ENCODE measurements at places on chromosomes 16 and 17.

DNA sequence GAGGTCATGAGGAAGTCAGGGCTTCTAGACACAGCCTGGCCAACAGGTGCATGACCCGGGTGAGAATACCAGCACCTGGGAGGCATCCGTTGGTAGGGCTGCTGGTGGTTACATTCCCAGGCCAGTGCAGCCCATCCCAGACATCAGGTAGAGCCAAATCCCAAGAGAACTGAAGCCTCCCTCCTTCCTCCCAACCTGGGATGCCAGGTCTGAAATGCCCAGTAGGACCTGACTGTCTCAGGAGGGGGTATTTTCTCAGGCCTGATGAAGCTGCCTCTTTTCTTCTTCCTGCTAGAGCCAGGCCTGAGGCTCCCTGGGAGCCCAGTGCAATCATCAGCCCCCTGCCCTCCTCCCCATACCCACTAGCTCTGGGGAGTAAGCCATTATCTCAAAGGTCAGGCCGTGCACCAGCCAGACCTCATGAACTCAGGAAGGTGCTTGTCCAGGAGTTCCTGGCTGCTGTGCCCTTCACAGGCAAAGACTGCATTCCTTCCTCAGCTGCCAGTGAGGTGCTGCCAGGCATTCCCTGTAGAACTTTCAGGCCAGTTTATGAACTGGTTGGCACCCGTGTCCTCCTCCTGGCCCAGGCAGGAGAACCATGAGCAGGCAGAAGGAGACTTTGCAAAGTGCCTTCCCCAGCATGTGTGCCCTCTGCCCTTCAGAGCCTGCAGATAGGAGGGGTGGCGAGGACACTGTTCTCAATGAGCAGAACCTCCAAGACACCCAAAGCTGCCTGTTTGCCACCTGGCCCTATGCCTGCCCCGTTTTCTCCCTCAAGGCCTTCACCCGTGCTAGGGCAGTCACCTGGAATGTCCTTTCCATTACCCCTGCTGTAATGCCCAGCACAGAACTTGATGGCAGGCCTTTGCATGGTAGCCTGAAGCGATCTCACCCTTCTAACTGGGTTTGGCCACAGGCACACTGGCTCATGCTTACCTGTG lies 7.6 kb downstream of the TBX2 start:
- no peak for DNase-seq

DNA sequence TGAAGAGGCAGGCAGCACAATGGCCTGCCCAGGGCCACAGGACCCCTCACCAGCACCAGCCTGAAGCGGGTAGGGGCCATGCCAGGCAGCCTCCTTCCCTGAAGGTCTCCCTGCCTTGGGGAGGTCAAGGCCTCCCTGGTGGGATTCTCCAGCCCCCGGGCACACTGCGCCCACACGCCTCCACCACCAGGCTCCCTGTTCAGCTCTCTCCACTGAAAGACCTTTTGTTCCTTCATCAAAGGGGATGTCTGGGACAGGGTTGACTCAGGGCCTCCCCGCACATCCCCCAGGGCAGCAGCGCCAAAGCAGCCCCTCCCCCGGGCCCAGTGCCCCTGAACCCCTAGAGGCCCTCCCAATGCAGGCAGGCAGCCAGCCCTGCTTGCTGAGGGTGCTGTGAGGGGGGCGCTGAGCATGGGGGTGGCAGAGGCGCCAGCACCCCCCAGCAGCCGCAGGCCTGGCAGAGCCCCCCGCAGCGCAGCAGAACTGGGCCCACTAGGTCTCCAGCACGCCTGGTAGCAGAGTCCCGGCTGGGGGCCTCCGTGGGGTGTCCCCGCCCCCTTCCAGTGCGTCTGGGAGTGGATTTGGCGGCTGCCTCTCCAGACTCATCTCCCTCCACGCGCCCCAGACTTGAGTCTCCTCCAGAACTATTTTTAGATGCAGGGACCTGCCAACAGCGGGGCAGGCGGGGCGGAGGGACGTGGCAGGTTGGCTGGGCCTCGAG lies 13.1 kb downstream of the BCAR1 start:
- no peak for DNase-seq

DNA sequence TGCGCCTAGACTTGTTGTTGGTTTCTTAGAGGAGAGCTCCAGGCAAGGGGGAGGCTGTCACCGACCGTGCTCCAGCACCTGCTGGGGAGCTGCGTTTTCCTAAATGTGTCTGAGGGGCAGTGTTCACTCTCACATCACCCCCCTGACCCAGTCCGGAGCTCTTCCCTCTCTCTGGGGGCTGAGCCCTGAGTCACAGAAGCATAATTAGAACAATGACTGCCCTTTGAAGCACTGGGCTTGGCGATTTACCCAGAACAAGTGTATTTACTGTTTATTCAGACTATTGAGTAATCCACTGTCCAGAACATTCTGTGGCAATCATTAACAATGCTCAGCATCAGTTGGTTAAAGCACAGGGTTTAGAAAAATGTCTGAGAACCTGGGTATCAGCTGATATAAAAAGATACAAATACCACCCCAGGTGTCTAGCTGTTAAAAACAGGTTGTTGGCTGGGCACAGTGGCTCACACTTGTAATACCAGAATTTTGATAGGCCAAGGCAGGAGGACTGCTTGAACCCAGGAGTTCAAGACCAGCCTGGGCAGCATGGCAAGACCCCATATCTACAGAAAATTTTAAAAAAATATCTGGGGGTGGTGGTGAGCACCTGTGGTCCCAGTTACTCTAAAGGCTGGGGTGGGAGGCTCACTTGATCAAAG lies 8.1 kb downstream of the CES4A start:
- no peak for DNase-seq

DNA sequence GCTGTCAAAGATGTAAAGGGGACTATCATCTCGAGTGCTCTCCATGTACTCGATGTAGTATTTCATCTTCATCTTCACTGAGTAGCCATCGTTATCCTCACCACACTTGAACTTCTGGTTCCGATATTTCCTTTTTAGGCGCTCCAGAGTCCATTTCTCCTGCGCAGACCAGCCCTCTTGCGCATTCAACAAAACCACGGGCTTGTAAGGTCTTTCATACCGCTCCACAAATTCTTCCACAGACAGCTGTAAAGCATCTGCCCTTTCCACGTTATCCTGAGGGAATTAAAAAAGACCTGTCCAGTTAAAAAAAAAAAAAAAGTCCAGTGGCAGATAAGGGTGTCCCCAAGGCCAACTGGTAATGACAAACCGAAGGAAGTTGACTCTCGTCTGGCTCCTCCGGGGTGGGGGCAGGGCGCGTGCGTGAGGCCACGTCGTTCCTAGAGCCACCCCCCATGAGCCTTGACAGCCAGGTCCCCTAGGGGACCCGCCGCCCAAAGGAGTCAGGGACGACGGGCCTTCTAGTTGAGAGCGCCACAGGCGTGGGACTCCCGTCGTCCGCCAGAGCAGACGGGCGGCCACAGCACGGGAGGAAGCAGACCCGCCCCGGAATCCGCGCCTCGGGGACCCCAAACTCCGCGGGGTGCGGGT lies 701 bp downstream of the JMJD6 start:
- no peak for DNase-seq

DNA sequence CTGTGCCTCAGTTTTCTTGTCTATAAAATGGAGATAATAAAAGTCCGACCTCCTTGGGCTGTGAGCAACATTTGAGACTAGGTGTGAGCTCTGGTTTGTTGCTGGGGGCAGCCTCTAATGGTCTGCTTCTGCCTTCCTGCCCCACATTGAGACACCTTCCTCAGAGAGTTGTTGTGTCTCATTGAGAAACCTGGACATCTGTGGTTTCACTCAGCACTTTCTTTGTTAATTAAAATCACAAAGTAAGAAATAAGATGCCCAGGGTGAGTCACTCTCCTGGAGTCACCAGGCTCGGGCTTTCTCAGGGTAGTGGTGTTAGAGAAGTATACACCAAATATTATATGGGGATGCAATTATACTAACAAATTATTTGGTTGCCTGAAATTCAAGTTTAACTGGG lies 389.2 kb upstream of the SALL1 start:
- DNase-seq: no peak

DNA sequence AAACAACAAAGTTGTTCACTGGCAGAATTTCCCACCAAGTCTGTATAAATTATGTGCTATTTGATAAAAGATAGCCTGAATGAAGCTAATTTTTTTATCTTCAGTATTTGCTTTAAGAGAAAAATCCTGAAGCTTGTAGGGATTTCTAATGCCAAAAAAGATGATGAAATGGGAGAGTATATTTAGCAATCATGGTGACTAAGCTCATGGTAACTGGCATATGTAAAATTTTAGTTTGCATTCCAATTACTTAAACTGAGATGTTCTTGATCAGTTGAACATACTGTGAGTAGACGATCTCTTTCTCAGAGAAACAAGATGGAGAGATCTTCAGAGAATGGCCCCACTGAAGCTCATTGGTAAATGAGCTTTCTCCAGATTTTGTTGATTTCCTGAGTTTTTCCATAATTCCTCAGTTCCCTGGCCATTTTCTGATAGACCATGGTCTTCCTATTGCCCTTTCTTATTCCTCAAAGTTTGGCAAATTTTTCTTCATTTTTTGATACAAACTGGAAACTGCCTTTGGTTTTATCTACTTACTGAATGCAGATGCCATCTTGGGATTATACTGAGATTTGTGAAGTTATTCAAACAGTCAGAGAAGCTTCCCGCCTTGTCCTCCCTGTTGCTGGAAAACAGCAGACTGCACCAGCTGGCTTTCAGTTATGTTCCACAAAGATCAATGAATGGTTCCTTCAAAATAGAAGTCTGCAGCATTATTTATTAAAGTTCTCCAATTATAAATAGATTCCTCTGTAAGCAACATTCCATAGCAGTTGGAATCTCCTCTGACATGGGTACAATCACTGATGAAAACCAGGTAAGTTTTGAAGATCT lies 68.3 kb upstream of the ALOX12 start:
- no peak for DNase-seq

GRCh38 chr16:67514382-67514828 lies 14.2 kb upstream of the RIPOR1 start:
- peak; percentile 71 for DNase-seq

DNA sequence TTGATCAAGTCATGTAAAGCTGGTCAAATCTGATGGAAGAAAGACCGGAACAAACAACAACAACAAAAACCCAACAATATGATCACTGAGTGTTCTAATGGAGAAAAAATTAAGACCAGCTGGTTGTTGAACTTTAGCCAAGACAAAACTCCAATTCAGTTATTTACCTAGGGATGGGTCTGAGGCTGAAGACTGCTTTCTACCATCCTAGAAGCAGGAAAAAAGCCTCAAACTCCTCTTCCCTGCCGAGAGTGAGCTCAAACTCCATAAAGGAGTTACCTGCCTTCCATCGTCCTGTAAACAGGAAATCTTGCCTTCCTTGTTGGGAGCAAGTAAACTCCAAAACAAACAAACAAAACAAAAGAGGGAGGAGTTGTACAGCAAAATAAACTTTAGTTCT lies 23.1 kb upstream of the TMEM98 start:
- no peak for DNase-seq

DNA sequence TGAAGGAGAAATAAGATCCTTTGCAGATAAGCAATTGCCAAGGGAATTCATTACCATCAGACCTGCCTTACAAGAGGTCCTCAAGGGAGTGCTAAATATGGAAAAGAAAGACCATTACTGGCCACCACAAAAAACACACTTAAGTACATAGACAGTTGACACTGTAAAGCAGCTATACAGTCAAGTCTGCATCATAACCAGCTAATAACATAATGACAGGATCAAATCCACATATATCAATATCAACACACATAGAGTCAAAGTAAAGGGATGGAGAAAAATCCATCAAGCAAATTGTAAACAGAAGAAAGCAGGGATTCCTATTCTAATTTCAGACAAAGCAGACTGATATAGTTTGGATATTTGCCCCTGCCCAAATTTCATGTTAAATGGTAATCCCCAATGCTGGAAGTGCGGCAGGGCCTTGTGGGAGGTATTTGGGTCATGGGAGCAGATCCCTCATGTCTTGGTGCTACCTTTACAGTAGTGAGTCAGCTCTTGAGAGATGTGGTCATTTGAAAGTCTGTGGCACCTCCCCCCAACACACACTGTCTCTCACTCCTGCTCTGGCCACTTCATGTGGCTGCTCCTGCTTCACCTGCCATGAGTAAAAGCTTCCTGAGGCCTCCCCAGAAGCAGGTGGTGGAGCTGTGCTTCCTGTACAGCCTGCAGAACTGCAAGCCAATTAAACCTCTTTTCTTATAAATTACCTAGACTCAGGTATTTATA lies 32.8 kb downstream of the TANC2 start:
- no peak for DNase-seq

DNA sequence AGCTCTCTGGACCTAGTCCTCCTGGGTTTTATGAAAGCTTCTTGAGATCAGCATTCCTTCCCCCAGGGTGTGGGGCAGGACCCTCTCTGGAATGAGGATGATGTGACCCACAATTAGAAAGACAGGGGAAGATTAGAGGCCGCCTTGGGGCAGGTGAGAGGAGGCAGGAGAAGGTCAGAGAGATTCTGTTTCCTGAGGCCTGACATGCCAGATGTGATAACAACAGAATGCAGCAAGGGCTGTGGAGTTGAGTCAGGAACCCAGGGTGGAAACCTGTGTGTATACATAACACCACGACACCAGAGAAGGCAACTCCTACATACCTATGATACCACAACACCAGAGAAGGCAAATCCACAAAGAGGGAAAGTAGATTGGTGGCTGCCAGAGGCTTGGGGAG lies 5.4 kb upstream of the SLC5A10 start:
- DNase-seq: no peak

- DNase-seq: no peak
Observed at GRCh38 chr17:52032454-52032853, 126.1 kb downstream of the CA10 start.

DNA sequence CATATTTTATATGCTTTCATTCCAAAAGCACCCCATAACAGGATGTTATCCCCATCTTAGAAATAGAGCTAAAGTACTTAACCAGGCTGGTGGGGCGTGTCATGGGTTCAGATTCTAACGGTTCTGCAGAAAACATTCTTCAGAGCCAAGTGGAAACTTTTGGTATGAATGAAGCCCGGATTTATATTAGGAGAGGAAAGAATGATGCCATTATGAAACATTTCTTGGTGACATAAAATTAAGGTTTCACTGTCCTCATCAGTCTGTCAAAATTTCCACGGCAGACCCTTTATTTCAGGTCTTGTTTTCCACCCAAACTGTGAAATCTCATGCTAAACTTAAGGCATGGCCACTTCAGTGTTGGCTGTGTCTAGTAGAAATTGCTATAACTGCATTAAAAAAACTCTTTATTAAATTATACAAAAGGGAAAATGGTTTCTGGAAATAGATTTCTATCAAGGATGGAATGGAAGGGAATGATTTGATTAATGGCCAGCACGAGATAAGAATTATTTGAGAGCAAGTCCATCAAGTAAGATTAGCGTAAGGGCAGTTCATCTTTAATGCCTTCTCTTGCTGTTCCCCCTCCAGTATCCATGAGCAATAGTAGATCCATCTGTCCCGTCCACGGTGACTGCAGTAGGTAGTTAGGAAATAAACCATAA lies 11.7 kb downstream of the PRKCA start:
- no peak for DNase-seq

- no peak for DNase-seq
Observed at GRCh38 chr17:30091771-30092170, 24.8 kb upstream of the NSRP1 start.

DNA sequence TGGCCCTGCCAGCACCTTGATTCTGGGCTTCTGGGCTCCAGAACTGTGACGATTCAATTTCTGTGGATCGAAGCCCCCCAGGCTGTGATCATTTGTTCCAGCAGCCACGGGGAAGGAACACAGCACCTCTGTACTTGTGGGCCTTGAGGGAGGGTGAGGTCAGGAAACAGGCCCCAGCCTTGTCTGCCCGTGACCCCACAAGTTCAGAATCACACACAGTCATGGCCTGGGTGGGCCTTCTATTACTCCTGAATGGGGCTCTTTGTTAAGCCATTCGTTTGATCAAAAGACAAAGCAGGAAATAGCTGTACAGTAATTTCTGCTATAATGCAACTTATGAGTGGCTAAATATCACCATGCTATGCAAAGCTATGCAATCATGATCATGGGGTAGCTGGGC lies 10.1 kb downstream of the ST6GALNAC2 start:
- no peak for DNase-seq

All from stimulated activated CD8-positive, alpha-beta memory T cell treated with anti-CD3 and anti-CD28 coated beads, Interleukin-4, amount 100 ng/mL, for 1 hour (primary cell).